ENCODE measurements at places on chromosomes 3 and 15. TPM values are rescaled to one million over a fixed set of nuclear protein-coding genes. Genes with fewer than 3 reads are reported as not detected.

DNA sequence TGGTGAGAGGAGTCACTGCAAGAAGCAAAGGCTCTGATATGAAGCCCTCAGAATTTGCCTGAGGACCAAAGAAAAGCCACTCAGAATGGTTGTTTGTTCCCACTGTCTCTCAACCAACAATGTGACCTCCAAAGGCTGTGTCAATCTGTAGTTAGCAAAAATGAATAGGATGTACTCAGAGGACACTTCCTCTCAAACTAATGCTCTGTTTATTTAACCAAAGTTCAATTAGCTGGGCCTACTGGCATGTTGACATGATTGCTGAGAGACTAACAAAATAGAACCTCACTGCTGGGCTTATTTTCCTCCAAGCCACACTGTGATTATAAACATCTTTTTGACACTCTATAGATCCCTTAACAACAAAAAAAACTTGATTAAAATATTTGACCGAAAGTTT, 522.5 kb downstream of the OCA2 start:
- DNase-seq = no peak

DNA sequence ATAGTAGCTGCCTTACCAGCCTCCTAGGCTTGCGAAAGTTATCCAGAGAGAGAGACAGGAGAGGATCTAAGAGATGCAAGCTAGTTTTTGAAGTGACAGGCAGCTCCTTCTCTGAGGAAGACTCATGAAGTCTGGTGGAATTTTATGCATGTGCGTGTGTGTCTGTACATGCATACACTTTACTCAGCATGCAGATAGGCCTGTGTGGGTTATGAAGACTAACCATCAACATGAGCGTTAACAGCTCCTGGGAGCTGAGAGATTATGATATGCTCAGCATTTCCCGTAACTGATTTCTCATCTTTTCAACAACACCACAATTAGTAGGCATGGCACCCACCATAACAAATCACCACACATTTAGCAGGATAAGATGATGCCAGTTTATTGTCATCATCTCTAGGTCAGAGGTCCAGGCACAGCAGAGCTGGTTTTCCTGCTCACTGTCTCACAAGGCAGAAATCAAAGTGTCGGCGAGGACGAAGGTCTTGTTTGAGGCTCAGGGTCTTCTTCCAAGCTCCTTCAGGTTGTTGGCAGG, 239.5 kb downstream of the CACNA2D3 start:
- no peak for DNase-seq

- DNase-seq = no peak
Observed at GRCh38 chr3:126464093-126464492, 11.6 kb downstream of the ZXDC start.

- no peak for DNase-seq
Observed at GRCh38 chr3:114033721-114034120, 22.6 kb downstream of the CCDC191 start.

DNA sequence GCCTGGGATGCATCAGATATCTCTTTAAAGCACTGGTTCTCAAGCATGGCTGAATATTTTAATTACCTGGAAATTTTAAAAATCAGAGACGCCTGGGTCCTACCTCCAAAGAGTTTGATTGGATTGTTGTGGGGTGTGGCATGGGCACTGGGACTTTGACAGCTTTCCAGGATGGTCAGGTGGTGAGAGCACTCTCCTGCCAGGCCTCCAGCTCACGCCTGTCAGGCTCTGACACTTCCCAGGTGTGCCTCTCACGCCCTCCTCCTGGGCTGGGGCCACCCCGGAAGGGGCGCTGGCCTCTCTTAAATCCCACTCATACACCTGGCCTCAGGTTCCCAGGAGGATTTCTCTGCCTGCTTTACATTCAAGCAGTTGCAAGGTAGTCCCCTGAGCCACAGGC, 48.5 kb downstream of the AMOTL2 start:
- no peak for DNase-seq

DNA sequence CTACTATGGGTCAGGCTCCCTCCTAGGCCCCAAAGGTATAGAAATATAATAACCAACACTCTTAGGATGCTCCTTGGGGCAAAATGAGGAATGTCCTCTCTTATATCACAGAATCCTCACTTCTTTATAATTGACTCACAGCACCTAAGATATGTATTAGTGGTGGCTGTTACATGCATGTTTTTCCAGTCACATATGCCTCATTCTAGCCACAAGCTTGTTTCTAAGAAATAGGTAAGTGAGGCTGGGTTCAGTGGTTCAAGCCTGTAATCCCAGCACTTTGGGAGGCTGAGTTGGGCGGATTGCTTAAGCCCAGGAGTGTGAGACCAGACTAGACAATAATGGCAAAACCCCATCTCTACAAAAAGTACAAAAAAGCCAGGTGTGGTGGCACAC, 57.9 kb upstream of the PSMD6 start:
- no peak for DNase-seq

GRCh38 chr15:66734961-66735908, 33.2 kb downstream of the SMAD6 start:
- no peak for DNase-seq

DNA sequence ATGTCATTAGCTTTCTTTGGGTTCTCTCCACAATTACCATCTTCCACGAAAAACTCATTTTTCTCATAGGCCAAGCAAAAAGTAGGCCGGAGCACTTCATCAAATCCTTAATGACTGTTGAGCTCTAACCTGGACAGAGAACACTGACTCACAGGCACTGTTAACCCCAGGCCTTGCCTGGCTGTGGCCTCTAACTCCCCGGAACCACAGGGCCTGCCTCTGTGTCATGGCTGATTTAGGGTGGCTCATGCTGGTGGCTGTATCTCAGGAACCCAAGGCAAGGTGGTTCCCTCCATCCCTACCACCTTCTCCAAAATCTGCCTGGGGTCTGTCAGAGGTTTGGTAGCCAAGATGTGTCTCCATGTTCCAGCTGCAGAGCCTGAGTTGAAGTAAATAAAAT, 3.6 kb downstream of the CRTAP start:
- no peak for DNase-seq

DNA sequence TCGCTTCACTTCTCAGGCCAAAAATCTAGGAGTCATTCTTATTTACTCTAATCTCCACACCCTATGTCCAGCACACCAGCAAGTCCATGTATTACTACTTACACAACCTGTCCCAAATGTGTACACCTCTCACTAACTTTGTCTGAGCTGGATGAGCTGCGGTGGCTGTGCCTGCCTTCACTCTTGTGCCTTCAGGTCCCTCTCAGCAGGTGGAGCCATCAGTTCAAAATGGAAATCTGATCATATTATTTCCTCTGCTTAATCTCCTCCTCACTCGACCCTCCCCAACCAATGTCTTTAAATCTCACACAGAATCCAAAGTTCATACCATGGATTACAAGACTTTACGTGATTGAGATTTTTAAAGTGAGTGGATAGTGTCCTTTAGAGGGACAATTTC, 82.8 kb downstream of the SSR3 start:
- DNase-seq = no peak

DNA sequence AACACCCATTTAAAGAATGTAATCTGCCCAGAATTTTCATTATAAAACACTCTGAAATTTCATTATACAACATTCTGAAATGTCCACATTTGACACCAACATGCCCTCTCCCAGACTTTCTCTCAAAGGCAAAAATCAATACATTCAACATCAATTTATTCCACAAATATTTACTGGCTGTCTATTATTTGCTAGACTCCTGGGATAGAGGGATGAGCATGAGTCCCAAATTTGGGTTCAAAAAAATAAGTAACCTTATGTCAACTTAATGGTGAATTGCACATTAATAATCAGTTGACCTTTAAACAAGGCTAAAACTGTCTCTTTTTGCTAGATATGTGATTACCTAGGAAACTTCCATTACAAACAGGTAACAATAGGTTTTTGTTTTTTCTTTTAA, 109.0 kb downstream of the SERPINI1 start:
- no peak for DNase-seq

- no peak for DNase-seq
Observed at GRCh38 chr3:178629430-178630178, 93.4 kb downstream of the KCNMB2 start.

- DNase-seq = no peak
Observed at GRCh38 chr3:191775451-191776233, 314.7 kb downstream of the PYDC2 start.

DNA sequence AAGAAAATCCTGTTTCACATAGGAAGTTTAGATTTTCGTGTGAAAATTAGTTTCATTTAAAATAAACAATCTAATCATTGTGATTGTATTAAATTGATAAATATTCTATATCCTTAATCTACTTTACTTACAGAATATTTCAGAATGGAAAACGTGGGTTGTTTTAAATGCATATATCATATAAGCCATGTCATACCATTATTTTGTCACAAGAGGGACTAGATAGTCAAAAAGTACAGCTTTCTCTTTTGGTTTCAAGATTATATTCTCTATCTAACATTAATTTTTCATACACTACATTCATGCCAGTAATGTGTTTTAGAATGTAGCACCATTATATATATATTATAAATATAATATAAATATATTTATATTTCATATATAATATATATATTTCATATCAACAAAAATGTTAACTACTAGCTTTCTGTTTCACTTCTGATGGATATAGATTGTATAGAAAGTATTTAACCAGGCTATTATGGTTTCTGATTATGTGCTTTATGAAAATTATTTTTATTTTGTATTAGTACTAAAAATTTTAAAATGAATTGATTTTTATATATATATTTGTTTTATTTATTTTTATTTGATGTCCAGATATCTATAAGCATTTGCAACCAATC, 45.3 kb downstream of the OSTN start:
- DNase-seq = no peak

- no peak for DNase-seq
Observed at GRCh38 chr3:187870360-187871203, 125.3 kb upstream of the BCL6 start.

DNA sequence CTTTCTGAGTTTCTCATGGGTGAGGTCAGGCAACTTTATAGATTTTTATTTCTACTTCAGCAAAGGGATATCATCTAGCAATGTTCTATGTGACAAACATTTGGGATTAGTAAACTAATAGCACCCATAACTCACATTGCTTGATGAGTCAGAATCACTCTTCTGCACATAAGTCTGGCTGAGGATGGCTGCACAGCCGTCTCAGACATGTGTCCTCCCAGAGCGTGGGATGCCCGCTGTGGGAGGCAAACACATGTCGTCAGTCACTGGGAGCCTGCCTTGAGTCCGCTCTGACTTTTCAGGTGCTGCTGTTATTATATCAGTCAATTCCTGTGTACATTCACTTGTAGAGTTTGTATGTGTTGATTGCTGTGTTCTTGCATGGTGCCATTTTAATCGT, 230.7 kb upstream of the TRIM42 start:
- no peak for DNase-seq

DNA sequence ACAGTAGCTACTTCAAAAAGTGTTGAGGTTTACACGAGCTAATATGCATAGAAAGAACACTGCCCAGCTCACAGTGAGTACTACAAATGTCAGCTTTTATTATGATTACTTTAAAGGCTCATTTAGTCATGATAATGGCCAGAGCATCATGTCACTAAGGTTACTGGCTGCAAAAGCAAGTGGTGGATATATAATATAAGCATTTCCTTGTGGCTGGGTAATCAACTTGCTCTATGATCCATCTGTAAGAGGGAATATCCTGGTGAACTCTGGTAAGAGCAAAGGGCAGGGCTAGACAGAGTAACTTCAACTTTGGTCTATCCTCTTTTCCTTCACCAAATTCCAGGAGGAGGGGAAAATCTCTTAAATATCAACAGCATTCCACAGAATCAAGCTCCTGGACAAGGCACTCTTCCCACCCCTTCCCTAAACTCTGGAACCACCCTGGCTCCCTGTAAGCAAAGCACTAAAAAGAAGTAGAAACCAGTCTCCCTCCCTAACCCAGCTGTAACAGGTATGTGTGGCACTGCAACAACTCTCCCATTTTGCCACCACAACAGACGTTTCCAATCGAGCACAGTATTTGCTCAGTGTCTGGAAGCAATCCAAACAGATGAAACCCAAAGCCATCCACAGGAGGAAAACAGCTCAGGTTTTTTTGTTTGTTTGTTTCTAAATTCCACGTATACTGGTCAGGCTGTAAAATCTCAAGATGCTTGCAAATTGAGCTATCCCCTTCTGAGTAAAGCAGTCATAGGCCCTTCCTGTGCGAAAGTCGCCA, 13.4 kb downstream of the B4GALT4 start:
- DNase-seq = no peak

- no peak for DNase-seq
Observed at GRCh38 chr3:95797081-95797480, 1017.3 kb upstream of the EPHA6 start.

DNA sequence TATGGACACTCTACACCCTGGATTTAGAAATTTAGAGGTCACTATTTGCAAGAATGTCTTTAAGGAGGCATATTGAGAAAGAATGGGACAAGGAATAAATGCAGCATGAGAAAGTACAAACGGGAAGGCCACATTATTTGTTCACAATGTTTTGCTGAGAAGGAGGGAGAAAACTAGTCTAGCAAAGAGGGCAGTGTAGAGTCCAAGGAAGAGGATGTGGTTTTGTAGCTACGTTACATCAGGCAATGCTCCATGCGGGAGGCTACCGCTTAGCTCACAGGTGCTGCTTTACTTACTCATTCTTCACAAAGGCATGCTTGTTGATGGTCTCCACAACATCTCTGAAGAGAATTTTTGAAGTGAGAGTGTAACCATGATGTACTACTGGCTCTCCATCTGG, 191.1 kb downstream of the PLCH1 start:
- no peak for DNase-seq

DNA sequence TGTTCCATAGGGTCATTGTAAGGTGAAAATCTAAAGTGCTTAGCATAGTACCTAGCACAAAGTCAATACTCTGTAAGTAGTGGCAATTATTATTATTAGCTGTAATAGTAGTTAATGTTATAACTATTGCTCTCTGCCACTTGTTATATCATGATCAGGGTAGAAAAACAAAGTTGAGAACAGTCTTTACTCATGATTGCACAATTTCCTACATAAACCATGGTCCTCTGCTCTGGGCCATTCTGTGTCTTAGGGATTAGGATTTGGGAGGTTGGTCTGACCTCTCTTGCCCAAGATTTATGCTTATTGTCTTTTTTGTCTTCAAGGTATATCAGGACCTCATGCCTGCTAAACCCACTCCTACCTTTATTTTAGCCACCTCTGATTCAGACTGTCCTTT, 4.3 kb upstream of the LRRC58 start:
- DNase-seq = no peak

Gene PRICKLE2
- total RNA-seq = 56.1 TPM

Gene C3orf22
- not detected for total RNA-seq

Gene TM4SF18
- total RNA-seq = 81.5 TPM

Gene SCAANT1
- total RNA-seq = not detected

Gene ATP13A5
- not detected for total RNA-seq

Gene GPR15
- total RNA-seq = not detected

Gene SPESP1
- 4.1 TPM for total RNA-seq

Gene BTBD1
- 56.9 TPM for total RNA-seq
